Stimulated activated CD8-positive, alpha-beta memory T cell treated with anti-CD3 and anti-CD28 coated beads, Interleukin-7, amount 100 ng/mL, for 1 hour (primary cell): ENCODE measurements at places on chromosomes 6 and 20.

DNA sequence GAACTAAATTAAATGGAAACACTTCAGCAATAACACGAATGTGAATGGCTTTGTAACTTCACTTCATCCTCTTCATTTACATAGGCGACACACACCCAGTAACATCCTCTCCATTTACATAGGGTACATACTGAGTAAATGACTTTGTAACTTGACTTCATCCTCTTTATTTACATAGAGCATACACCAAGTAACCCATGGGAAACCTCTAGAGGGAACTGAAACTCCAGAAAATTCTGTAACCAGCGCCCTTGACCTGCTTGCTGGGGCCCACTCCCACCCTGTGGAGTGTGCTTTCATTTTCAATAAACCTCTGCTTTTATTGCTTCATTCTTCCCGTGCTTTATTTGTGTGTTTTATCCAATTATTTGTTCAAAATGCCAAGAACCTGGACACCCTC is 81.6 kb upstream of the OPRM1 start:
- no peak for DNase-seq

DNA sequence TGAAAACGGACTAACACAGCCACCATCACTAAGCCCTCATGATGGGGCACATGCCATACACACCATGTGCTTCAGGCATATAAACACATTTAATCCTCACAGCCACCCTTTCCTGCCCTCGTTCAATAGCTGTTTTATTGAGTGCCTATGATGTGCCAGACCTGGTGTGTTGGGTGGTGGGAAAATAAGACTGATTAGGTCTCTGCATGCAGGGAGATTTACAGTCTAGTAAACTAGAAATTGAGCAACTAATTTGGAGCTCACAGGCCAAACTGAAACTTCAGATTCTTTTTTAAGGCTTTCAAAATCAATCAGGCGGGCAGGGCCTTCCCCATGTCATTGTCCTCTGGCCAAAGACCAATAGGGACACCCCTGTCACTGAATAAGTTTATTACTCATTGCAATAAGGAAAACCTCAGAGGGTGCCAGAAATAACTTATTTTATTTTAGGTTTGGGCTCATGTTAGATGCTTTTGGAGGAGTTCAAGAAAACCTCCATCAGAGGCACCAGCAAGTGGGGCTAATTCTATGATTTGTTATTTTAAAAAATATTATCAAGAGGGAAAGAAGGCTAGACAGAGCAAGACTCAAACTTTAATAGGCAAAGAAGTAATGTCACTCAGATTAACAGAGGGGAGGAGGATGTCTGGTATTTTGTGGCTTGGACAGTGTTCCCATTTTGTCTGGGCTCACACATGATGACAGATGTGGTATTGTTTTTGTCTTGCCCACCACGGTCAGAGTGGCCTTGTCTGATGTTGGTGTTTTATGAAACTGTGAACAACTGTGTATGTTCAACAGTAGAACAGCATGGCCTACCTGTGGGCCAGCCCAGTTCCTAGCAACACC is 12.0 kb downstream of the ZFP64 start:
- DNase-seq = no peak

DNA sequence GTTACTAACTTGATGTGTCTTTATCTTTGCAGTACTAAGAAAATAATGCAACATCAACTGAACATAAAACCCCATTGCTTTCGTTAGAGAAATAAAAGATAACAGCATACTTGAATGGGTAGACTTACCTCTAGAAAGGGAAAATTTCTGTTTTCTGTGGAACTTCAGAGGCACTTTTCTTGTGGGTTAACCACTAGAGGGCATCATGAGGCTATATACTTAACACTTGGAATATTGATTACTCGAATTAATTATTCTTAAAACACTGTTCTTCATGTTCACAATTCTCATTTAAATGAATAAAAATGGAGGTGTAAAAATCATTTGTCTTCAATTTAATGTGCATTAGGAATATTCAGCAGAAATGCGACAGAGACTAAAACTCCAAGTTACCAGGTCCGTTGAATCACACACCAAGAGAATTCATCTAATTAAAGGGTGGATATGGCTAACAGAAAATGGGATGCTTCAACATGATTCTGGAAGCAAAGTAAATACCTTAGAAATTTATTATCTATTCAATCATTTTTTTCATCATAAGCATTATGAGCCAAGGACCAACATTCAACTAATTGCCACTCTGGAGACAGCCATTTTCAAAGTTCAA is 330.8 kb upstream of the PREP start:
- DNase-seq = no peak

DNA sequence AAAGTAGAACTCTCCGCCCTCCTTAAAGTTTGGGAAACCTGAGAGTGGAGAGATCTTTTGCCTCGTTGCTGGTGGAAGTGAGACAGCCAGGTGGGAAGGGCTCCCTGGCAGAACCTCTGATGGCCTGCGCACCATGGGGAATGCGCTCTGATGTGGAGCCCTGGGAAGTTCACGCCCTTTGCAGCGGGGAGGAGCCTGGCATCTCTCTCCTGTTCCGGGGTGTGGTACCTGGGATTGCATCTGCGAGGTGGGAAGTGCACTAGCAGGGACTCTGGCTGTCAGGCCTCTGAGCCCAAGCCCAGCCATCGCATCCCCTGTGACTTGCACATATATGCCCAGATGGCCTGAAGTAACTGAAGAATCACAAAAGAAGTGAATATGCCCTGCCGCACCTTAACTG is 159.8 kb downstream of the AKAP7 start:
- no peak for DNase-seq

DNA sequence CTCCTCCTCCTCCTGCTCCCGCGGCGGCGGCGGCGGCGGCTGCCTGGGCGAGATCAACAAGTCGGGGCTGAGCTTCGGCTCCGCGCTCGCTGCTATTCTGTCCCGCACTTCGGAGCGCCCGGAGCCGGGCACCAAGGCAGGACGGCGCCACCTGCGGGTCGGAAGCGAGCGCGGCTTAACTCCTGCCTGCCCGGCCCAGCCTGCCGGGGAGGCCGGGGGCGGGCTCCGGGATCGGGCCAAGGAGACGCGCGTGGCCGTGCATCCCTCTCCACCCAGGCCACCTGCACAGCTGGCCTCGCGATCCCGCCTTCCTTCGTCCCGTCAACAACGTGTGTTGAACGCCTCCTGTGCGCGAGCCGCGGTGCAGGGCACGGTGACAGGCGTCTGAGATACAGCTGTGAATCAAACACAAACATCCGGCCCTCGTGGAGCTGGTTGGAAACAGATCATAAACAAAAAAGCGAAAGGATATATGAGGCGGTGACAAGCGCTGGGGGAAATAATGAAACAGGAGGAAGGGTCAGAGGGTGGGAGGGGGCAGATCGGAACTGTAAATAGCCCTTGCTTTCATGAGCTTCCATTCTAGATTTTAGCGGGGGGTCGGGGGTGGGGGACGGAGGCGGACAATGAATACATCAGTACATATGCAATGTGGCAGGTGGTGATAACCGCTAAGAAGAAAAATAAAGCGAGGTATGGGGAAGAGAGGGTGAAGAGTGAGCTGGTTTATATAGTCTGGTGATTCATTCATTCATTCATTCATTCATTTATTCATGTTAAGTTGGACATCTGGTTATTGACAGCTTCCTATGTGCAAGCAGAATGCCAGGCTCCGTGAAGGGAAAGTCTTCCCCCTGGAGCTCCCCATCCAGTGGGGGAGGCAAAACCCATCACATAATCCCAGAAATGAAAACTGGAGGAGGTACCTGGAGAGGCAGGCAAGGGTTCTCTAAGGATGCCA is 2.0 kb upstream of the KCNB1 start:
- DNase-seq = no peak

GRCh38 chr20:63116412-63117106 is 99.4 kb downstream of the YTHDF1 start:
- no peak for DNase-seq

- no peak for DNase-seq
Measured at GRCh38 chr20:24337551-24337950, 131.9 kb upstream of the SYNDIG1 start.

DNA sequence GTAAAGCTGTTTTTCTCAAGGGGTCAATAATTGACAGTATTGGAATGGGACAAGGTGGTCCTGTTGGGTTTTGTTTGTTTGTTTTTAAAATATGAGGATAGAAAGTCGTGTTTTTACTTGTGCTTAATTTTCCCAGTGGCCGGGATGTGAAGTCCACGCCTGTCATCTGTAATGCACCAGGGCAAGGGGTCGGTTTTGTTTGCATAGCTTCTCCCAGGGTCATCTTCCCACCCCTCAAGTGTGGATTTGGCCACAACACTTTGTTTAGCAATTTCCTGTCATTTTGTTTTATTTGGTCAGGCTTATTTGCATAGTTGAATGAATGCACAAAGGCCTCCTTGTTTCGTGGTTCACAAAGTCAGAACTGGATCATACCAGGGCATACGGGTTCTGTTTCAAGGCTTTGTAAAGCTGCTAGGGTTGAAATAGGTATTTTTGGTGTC is 29.8 kb downstream of the SYNJ2 start:
- no peak for DNase-seq
